ENCODE measurements at places on chromosomes 7 and 10.

- DNase-seq: no peak
Observed at GRCh38 chr10:123272171-123272570, 118.0 kb downstream of the BUB3 start.

GRCh38 chr10:126508535-126509040, 120.3 kb upstream of the ADAM12 start:
- no peak for DNase-seq

GRCh38 chr7:149001427-149002068, 26.8 kb downstream of the PDIA4 start:
- no peak for DNase-seq

DNA sequence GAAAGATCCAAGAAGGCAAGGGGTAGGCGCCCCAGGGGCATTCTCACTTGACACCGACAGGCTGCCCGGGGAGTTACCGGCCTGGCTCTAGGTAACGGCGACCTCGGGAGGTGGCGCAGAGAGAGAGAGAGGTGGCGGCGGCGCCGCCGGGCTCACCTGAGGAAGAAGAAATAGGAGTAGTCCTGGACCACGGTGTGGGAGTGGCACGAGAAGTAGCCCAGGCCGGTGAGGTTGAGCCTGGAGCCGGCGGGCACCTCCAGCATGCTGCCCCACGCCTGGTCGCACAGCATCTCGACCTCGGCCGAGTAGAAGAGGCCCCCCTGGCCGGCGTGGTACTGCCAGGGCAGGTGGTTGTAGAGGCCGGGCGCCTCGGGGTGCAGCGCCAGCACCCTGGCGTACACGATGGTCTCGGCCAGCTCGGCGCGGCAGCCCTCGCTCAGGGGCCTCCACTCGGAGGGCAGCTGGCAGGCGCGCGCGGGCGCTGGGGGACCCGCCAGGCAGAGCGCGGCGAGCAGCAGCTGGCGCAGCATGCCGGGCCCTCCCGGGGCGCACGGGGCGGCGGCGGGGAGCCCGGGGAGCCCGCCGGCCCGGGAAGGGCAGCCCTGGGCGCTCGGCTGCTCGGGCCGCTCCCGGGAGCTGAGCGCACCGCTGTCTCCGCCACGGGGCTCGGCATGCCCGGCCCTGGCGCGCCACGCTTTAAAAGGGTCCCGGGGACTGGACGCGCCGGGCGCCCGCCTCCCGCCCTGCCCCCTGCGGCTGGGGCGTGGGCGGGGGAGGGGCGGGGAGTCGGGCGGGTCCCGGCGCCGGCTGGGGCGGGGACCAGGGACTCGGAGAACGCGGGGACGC, at the start of gene CCDC3:
CCDC3 (minus strand) TSS at position 673 of the 846 bp plus-strand sequence; CDS start at position 530, 143 bp downstream.
- no peak for DNase-seq

DNA sequence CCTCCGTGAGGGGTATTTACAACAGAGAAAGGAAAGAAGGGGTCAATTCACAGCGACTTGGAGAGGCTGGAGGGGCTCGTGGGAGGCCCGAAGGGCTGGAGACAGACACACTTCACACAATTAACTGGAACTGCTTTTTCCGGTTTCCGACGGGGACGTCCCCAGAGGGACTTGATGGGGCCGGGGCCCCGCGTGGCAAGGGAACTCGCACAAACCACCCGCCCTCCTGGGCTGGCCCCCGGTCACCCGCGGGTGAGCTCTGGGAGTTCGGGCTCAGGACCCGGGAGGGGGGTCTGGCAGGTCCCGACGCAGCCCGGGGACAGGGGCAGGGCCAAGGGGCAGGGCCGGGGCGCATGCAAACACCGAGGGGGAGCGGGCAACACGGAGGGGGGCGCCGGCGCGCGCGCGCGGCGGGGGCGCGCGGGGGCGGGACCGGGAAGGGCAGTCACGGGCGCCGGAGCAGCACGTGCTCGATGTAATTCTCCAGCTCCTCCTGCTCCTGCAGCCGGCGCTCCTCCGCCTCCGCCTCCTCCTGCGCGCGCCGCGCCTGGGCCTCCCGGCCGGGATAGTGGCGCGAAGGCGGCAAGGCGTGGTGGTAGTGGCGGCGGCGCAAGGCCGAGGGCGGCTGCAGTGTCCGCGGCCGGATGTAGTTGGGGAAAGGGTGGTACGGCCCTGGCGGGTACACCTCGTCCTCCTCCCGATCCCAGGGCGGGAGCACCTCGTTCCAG, 2.7 kb downstream of the VGF start:
- DNase-seq: no peak

DNA sequence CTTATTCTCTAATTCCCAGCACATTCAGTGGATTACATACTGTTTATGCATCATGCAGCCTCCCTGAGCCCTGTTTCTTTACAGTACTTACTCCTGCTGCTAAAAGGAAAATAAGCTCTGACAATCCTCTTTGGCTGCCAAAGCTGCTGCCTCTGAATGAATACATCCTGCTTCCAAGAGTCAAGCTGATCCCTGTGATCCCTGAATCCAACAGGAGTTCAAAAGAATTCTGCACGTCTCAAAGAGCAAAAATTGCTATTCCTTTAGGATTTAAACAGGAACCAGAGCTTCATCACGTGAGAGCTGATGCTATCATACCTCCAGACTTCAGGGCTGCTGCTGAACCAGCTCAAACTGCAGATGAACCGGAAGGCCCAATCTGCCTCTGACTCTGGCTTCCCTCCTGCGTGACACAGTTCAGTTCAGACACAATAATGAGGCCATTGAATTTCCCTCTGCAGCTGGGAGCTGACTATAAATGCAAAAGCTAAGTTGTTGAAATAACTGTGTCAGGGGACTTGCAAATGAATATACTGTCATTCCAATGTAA, 851.0 kb upstream of the PHF14 start:
- no peak for DNase-seq

GRCh38 chr7:112770051-112770450, 20.1 kb downstream of the TMEM168 start:
- DNase-seq: no peak

DNA sequence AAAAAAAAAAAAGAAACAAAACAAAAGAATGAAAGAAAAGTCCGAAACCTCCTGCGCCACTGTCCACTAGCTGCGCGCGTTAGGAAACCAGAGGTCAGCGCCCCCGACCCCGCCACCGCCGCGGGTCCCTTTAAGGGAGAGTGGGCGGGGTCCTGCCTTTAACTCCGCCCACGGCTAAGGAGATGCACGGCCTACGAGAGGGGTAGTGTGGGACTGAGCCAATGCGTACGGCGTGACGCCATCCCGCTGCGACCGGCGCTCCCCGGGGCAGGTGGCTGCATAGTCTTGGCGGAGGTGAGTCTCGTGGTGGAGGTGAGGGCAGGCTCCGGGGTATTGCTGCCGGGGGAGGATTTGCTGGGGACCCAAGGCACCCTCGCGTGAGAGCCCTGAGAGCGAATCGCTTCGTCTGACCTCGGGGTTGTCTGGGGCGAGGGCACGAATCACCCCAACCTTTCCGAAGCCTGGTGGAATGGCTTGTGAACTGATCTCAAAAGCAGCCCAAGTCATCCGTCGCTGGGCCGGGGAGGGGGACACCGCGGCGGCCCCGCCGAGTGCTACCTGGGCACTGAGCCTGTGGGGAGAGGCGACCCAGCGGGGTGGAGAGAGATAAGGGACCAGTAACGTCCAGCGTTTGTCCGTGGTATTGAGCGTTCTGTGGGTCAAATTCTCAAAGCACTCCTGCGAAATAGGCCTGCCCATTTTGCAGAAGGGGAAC, at the start of gene MRPS17:
MRPS17 (plus strand) TSS at position 241 of the 715 bp plus-strand sequence. CDS start 1,319 bp downstream, outside the sequence.
- DNase-seq: peak; percentile 74

- DNase-seq: no peak
Observed at GRCh38 chr7:98629001-98629431, 11.9 kb downstream of the NPTX2 start.

DNA sequence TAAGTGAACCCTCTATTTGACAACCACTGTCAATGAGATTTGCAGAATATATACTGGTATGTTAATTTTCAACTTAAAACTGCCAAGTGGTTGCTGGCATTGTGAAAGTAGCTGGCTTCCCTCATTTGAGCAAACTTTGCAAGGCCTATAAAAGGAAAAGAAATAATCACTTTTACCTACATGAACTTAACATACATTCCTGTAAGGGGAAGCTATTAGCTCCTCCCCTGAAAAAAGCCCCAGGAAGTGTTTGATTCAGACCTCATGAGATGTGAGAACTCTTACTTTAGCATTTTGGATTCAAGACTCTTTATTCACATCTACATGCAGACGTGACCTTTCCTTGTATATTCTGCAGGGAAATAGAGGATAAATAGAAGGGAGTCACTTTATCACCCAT, 175.6 kb downstream of the OTUD1 start:
- no peak for DNase-seq

DNA sequence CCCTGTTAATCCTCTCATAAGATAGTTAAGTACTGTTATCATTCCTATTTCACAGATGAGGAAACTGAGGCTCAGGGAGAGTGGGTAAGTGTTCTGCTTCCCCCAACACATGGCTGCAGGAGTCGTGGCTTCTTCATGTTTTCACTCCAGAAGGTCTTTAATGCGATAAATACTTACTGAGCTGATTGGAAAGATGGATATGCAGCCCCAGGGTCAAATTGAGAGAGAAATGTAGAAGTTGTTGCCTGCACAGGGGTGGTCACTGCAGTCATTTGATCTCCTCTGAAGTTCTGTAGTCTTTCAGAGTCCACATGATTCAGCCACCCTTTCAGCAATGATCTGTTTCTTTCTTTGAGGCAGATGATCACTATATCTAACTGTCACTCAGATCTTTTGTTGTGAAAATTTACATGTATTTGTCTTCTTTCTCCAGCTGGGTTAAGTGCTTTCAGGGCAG, 29.3 kb downstream of the CRCP start:
- DNase-seq: no peak

GRCh38 chr10:25614652-25615051, 319.4 kb upstream of the MYO3A start:
- no peak for DNase-seq

DNA sequence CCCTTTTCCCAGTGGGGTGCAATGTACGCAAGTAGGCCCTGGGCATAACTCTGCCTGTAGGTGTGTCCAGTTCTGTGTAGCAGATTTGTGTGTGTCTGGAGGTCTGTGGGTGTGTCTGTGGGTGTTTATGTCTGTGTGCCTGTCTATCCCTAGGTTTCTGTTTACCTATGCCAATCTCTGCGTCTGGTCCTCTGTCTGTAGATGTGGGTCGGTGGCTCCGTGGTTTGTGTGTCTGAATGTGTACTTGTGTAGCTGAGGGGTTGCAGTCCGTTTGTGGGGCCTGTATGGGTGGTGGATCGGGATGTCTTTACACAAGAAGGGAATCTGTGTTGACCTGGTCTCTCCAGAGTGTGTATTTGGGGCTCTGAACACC, 932 bp downstream of the NYAP1 start:
- no peak for DNase-seq

- peak; percentile 9 for DNase-seq
Observed at GRCh38 chr7:129553899-129554461, 51.6 kb downstream of the SMKR1 start.

- no peak for DNase-seq
Observed at GRCh38 chr10:28496017-28496416, 36.9 kb upstream of the WAC start.

GRCh38 chr10:35265435-35265834, 70.9 kb upstream of the CCNY start:
- DNase-seq: no peak

DNA sequence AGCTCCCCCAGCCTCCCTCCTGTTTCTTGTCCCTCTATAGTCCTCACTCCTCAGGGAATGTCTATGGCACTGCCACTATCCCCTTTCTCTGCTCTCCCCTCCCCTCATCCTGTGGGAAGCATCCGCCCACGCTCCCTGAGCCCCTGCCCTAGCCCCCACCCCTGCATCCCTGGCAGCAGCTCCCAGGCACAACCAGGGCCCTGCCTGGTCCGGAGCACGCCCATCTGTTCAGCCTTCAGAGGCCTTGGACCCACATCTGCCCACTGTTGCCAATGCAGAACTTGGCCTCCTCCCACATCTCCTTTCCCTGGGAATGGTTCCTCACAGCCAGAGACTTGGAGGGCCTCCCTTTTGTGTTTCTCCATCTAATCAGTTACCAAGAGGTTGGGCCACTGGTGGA, 20.4 kb upstream of the TBRG4 start:
- DNase-seq: no peak

DNA sequence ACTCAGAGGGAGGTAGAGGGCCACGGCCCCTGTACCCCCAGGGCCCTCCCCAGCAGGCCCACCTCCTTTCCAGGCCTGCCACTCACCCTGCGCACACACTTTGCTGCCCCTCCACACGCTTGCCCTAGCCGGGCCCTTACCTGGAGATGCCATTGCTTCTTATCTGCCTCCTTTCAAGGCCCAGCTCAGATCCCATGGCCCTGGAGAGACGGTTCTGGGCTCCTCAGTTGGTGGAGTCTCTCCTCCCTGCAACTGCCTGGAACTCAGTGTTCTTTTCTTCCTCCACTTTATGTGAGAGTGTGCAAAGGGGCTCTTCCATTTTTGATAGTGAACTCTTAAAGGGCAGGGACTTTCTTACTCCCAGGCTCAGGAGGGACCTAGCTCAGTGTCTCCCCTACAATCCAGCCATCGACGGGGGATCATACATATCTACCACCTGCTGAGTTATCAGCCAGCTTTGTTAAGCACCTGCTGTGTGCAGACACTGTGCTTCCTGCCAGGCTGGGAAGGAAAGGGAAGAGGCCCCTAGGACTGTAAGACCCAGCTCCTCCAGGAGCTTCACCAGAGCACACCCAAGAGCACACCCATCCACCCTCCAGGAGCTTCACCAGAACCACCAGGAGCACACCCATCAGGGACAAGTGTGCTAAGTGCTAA, 89.3 kb upstream of the MACROH2A2 start:
- DNase-seq: no peak

DNA sequence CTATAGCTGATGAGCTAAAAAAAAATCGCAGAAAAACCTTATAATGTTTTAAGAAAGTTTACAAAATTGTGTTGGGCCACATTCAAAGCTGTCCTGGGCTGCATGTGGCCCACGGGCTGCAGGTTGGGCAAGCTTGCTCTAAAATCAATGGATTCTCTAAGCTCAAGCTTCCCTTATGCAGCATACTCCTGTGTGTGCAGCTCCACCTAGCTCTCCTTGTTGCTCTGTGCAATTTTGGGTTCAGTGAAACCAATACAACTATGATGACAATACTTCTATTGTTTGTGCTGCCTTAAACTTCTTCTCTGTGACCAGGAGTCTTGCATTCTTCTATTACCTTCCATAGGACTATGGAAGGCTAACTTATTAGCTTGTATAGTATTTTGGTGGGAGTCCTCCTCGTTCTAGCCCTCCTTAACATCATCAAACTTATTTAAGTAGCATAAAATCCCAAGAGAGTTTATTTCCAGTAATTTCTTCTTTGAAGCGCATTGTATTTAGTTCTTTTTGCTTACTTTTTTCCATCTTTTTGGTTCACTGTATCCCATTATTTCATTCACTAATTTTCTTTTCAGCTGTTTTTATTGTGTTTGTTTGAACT, 170.9 kb upstream of the SMIM30 start:
- DNase-seq: no peak
